Activated naive CD8-positive, alpha-beta T cell treated with anti-CD3 and anti-CD28 coated beads, Interleukin-2, amount 50 U/mL, for 24 hours (primary cell): ENCODE measurements at places on chromosomes 16 and 17.

DNA sequence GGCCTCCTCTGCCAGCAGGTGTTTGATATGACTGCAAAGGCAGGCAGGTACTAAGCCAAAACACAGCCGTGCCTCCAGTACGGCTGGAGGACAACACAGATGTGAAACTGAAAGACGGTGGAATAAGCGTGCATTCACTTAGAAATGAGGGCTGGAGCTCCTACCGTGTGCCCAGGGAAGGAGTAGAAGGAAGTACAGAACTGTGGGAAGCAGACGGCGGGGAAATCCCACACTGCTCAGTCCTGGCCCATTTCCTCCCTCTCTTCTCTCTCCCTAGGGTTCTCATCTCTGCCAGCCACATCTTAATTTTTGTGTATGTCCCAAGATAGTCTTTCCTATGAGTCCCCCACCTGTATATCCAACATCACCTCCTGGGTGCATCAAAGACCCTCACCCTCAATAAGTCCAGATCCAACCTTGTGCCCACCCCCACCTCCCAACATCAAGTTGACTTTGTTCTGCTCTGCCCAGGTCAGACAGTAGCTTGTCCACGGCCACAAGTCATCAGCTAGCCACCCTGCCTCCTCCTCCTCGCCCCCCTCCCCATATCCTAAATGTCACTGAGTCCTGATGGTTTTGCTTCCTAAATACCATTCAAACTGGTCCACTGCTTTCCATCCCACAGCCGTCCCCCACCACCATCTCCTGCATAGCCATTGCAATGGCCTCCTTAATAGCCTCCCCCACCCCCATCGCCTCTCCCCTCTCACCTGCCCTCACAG is 77.1 kb upstream of the RPL38 start:
- H3K36me3 ChIP-seq = no peaks in the 10 kb centered on the region
- DNase-seq = no peak
- peaks cover 9% of the 10 kb centered on the region for H3K27me3 ChIP-seq

- peaks cover 19% of the 10 kb centered on the region for H3K36me3 ChIP-seq
- H3K4me3 ChIP-seq = no peak overlapping the region
These were observed 259.7 kb downstream of the PRKCA start for GRCh38 chr17:66562119-66562518.

- H3K27me3 ChIP-seq = peaks cover 3% of the 10 kb centered on the region
- peaks cover 23% of the 10 kb centered on the region for H3K36me3 ChIP-seq
- H3K4me3 ChIP-seq = no peak overlapping the region
- DNase-seq = no peak
- H3K4me1 ChIP-seq = peaks cover 32% of the 10 kb centered on the region
- no peak overlapping the region for H3K27ac ChIP-seq
These were observed 54.8 kb upstream of the SEC14L1 start for GRCh38 chr17:77085926-77086432.

DNA sequence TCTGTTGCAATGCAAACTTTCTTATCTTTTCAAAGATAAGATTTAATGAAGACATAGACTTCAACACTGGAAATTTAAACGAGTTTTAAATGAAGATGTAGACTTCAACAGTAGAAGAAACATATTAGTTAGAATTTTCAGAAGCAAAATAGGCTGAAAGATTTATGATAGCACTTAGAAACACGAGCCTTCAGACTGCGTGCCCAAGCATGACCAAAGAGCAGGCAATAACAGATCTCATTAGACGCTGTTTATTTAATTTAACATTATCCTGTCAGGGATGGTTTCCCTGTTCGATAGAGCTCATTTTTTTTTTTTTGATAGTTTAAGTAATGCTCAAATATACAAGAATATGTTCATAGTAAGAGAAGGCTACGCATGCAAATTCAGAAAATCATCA is 604.7 kb upstream of the SOX9 start:
- H3K4me3 ChIP-seq = no peak overlapping the region
- no peak overlapping the region for H3K27ac ChIP-seq
- DNase-seq = no peak
- H3K4me1 ChIP-seq = no peaks in the 10 kb centered on the region

- peaks cover 5% of the 10 kb centered on the region for H3K27me3 ChIP-seq
- no peak overlapping the region for H3K27ac ChIP-seq
- peaks cover 13% of the 10 kb centered on the region for H3K4me1 ChIP-seq
- no peaks in the 10 kb centered on the region for H3K36me3 ChIP-seq
- no peak overlapping the region for H3K4me3 ChIP-seq
These were observed 178.6 kb downstream of the NTN1 start for GRCh38 chr17:9199571-9200551.

DNA sequence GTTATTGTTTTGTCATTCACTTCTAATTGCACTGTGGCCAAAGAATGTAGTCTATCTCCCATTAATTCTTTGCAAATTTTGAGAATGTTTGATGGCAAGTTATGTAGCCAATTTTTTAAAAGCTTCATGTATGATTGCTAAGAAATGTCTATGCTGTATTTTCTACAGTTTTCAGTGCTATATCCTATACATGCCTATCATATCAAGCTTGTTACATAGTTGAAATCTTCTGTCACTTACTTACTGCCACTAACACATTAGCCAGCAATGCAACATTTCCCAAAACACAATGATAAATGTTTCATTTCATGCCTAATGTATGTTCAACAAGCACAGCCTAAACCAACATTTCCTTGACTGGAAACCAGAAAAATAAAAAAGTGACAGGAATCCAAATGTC is 292.4 kb upstream of the AXIN2 start:
- H3K36me3 ChIP-seq = no peaks in the 10 kb centered on the region
- H3K4me3 ChIP-seq = no peak overlapping the region
- H3K4me1 ChIP-seq = peaks cover 3% of the 10 kb centered on the region
- DNase-seq = no peak
- H3K27me3 ChIP-seq = no peaks in the 10 kb centered on the region
- H3K27ac ChIP-seq = no peak overlapping the region

DNA sequence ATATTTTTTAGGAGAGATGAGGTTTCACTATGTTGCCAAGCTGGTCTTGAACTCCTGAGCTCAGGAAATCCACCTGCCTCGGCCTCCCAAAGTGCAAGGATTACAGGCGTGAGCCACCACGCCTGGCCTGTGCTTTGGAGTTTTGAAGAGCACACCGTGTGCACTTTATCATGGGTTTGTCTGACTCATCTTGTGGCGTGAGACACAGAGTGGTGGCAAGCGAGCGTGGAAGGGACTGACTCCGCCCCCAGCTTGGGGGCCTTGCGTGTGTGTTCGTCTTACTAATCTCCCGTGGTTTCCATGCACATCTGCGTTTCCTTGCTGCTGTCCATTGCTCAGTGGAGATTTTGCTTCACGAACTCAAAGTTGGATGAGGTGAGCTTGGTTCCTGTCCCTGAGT is 22.9 kb downstream of the CRAMP1 start:
- peaks cover 5% of the 10 kb centered on the region for H3K4me1 ChIP-seq
- no peak overlapping the region for H3K27ac ChIP-seq
- peak; percentile 20 for DNase-seq
- peaks cover 33% of the 10 kb centered on the region for H3K36me3 ChIP-seq
- no peaks in the 10 kb centered on the region for H3K27me3 ChIP-seq

GRCh38 chr17:46154151-46154816 is 38.9 kb downstream of the KANSL1 start:
- no peaks in the 10 kb centered on the region for H3K27me3 ChIP-seq
- H3K27ac ChIP-seq = peak overlapping the region; percentile 85
- H3K36me3 ChIP-seq = peaks cover 20% of the 10 kb centered on the region
- peak; percentile 41 for DNase-seq
- H3K4me3 ChIP-seq = peak overlapping the region; percentile 27

- H3K4me1 ChIP-seq = peaks cover 9% of the 10 kb centered on the region
- no peak overlapping the region for H3K27ac ChIP-seq
- no peaks in the 10 kb centered on the region for H3K36me3 ChIP-seq
These were observed 24.3 kb downstream of the G6PC3 start for GRCh38 chr17:44094701-44095387.

DNA sequence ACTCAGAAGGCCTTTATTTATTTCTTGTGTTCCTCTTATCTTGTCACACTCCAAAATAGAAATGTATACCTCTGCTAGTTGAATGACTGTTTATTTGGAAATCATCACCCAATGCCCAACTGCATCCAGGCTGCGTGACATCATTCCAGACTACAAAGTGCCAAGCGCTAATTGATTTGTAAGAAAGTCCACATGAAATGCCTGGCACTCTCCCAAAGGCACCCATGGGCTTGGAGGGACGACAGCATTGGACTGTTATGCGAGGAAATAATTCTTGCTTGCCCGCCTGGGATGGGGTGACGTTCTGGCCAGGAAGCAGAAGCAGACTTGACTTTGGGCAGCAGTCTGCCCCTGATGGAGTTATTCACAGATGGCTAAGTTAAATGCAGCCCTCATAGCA is 165.9 kb downstream of the CDH13 start:
- no peaks in the 10 kb centered on the region for H3K27me3 ChIP-seq
- H3K36me3 ChIP-seq = no peaks in the 10 kb centered on the region
- no peaks in the 10 kb centered on the region for H3K4me1 ChIP-seq
- H3K27ac ChIP-seq = no peak overlapping the region
- DNase-seq = no peak
- no peak overlapping the region for H3K4me3 ChIP-seq

DNA sequence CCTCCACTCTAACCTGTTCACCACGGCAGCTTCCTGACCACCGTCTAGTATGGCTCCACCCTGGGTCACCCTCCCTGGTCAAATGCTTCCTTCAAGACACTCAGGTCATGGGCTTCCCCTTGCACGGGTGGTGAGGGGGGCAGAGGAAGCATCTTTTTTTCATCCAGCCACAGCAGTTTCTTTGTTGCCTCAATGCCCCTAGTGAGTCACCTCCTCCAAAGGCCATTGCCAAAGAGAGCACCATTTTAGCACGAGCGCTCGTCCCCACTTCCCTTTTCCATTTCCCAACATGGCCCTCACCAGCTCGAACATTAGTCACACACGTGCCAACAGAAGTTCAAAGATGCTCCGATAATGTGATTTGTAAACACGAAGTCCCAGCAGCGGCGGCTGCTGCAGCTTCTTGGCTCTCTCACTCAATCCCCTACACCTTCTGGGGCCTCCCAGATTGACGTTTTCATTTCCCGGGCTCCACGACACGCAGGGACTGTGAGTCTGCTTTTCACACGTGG is 134.6 kb downstream of the GAS7 start:
- no peaks in the 10 kb centered on the region for H3K36me3 ChIP-seq
- H3K4me1 ChIP-seq = peaks cover 29% of the 10 kb centered on the region
- peak; percentile 59 for DNase-seq
- peak overlapping the region; percentile 78 for H3K27ac ChIP-seq

- H3K27ac ChIP-seq = no peak overlapping the region
- DNase-seq = no peak
- H3K4me1 ChIP-seq = peaks cover 16% of the 10 kb centered on the region
- H3K4me3 ChIP-seq = no peak overlapping the region
- H3K36me3 ChIP-seq = no peaks in the 10 kb centered on the region
These were observed 137.5 kb upstream of the PLCG2 start for GRCh38 chr16:81641395-81642106.

GRCh38 chr16:22304411-22304810 is 7.2 kb downstream of the POLR3E start:
- H3K4me1 ChIP-seq = peaks cover 19% of the 10 kb centered on the region
- H3K4me3 ChIP-seq = no peak overlapping the region
- peak overlapping the region; percentile 2 for H3K27ac ChIP-seq
- H3K36me3 ChIP-seq = peaks cover 25% of the 10 kb centered on the region

GRCh38 chr17:37848690-37849616 is 75.3 kb upstream of the TBC1D3K start:
- peaks cover 33% of the 10 kb centered on the region for H3K4me1 ChIP-seq
- peaks cover 12% of the 10 kb centered on the region for H3K27me3 ChIP-seq
- peak overlapping the region; percentile 68 for H3K27ac ChIP-seq
- H3K36me3 ChIP-seq = no peaks in the 10 kb centered on the region

GRCh38 chr17:79627184-79627765 is 16.4 kb upstream of the RBFOX3 start:
- H3K36me3 ChIP-seq = no peaks in the 10 kb centered on the region
- H3K4me3 ChIP-seq = no peak overlapping the region
- no peaks in the 10 kb centered on the region for H3K4me1 ChIP-seq

DNA sequence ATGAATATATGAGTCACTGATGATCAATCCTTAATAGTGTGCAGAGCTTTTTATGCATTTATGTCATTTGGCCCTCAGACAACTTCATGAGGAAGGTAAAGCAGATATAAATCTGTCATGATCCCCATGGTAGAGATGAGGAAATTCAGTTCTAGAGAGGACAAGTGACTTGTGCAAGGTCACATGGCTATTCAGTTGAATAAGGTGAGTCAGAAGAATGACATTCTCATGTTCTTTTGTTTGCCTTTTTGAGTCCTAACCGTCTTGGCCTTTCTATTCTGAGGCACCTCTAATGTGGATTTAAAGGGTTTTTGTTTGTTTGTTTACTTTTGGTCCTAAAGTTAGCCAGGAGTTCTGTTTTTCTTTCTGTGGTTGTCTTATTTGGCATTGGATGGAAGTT is 116.2 kb upstream of the ELAC2 start:
- peaks cover 1% of the 10 kb centered on the region for H3K27me3 ChIP-seq
- no peak overlapping the region for H3K4me3 ChIP-seq
- DNase-seq = no peak
- H3K27ac ChIP-seq = no peak overlapping the region

DNA sequence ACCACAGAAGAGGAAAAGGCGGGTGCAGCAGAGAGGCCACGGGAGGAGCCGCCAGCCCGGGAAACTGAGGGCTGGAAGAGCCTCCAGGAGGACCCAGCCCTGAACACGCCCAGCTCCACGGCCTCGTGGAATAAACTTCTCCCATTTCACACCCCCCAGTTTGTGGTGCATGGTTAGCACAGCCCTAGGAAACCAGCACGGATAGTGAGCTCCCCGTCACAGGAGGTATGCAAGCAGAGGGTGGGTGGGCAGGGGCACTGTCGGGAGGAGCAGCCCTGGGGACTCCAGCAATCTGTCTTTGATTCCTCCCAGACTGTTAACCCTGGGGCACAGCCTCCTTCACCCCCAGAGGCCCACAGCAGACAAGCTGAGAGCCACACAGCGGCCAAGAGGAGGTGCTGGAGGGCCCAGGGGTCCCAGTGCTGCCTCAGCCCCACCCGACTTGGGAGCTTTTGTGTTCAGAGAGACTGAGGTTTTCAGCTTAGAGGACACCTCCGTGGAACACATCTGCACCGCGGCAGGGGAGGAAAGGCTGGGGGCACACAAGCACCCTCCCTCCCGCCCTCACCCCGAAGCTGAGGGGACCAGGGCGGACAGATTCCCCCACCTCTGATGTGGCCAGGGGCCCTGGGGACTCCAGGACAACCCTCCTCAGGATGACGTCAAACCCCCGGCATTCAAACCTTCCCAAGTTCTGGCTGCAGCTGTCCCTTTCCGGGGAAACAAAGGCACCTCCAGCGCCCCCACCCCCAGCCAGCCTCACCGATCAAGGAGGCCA is 1.7 kb upstream of the IL17C start:
- peak overlapping the region; percentile 70 for H3K27ac ChIP-seq
- DNase-seq = no peak
- peaks cover 7% of the 10 kb centered on the region for H3K36me3 ChIP-seq
- H3K4me1 ChIP-seq = peaks cover 58% of the 10 kb centered on the region
- peaks cover 23% of the 10 kb centered on the region for H3K27me3 ChIP-seq
- H3K4me3 ChIP-seq = peak overlapping the region; percentile 46

- no peak overlapping the region for H3K4me3 ChIP-seq
- no peak overlapping the region for H3K27ac ChIP-seq
- H3K36me3 ChIP-seq = no peaks in the 10 kb centered on the region
- no peak for DNase-seq
- H3K4me1 ChIP-seq = no peaks in the 10 kb centered on the region
- H3K27me3 ChIP-seq = peaks cover 3% of the 10 kb centered on the region
These were observed 67.2 kb downstream of the MAF start for GRCh38 chr16:79533292-79533691.

GRCh38 chr17:73192206-73192893 is 505 bp upstream of the COG1 start:
- H3K4me1 ChIP-seq = peaks cover 27% of the 10 kb centered on the region
- H3K36me3 ChIP-seq = peaks cover 11% of the 10 kb centered on the region
- H3K27me3 ChIP-seq = no peaks in the 10 kb centered on the region
